ENCODE measurements at places on chromosomes 2 and 18.

GRCh38 chr18:54867131-54867530, 38.9 kb downstream of the RAB27B start:
- DNase-seq: no peak

DNA sequence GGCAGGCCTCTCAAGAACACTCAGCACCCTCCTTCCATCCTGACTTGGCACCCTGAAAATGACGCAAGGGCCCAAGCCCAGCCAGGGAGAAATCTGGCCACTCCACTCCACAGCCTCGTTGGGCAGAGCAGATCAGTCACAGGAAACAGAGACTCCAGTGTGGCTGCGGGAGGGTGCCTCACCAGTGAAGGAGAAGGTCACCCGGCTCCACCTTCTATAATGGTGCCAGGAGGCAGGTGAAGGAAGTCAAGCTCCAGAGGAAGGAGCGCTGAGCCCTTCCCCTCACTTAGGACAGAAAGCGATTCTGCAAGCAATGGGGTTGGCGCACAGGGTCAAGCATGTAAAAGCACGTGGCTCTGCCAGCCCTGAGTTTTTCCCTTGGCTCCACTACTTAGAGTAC, 35.3 kb downstream of the CRACDL start:
- no peak for DNase-seq

DNA sequence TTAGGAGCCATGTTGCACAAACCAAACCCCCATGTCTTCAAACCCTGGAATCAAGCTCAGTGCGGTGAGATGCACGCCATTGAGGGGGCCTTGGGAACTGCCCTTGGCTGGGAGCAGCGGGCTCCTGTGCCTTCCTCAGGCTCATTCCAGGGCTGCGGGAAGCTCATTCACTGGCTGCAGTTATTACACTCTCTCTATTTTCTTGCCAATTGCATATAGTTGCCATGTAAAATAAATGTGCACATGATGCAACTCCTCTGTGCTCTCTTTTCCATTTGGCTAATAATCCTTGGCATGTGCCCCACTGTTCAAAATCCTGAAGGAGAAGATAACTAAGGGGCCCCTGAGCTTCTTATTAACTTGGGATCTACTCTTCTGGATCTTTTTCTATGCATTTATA, 74.7 kb downstream of the KCTD1 start:
- DNase-seq: no peak

GRCh38 chr2:207833251-207833751, 63.6 kb upstream of the FZD5 start:
- DNase-seq: no peak

GRCh38 chr2:2941205-2941604, 436.4 kb downstream of the EIPR1 start:
- peak; percentile 37 for DNase-seq

- DNase-seq: no peak
These were observed 159.9 kb downstream of the ACTR3 start for GRCh38 chr2:114049826-114050225.

GRCh38 chr2:31208240-31208639, 9.1 kb downstream of the CAPN14 start:
- DNase-seq: no peak

DNA sequence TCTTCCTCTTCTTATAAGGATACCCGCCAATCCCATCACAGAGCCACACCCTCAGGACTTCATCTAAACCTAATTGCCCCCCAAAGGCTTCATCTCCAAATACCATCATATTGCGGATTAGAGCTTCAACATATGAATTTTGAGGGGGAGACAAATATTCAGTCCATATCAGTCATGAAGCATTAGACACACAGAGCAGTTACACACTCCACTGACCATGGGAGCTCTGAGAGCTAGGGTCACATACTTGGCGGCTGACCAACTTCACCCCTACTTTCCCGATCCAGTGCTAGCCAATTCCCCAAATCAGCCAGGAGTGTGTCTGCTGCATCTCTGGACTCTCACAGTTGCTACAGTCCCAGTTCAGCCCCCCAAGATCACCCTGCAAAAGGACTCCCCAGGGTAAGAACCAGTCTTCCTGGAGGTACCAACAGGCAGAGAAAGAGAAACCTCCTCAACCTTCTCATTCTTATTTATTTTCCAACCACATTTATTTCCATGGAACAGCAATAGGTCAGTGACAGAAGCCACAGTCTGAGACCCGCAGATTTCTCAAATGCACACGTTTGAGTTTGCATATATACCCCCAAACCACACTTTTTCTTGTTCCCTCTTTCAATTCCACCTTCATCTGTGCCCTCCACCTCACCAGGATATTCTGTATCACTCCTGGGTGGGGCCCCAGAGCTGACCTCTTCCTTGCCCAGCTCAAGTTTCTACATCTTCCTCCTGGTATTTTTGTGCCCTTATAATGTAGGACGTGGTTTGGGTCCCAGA, 33.3 kb downstream of the SPP2 start:
- no peak for DNase-seq

DNA sequence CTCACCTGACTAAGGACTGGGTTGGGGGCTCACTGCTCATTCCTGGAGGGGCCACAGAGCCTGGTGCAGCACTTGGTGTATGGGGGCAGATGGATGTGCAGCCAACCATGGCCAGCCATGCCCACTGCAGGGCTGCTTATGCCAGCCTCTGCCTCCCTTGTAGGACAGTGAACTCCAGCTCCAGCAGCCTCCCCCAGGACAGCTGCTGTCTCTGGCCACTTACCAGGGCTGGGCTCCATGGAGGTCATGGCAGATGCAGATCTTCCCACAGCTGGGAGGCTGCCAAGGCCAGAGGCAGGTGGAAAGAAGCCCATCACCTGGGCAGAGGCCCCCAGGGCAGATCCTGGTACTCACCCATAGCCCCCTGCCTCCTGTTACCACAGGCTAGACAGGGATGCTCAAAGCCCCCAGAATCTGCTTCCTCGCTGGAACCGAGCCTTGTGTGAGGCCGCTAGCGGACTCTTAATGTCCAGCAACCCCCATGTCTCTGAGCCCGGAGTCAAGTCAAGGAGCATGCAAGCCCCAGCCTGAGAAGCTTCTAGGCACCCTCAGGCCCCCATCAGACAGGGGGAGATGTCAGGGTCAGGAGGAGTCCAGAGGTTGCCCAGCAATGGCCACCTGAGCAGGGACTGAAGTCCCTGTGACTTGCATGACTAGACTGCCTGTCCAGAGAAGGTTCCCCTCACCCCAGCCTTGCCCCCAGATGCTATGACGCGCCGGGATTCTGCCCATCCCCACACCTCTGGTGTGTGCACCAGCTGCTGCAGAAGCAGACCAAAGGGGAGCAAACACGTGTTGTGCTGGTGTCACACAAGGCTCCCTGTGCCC, 123.6 kb downstream of the TWIST2 start:
- DNase-seq: no peak

- DNase-seq: no peak
These were observed 82.8 kb upstream of the CDCA7 start for GRCh38 chr2:173271825-173272224.

- no peak for DNase-seq
These were observed 7.7 kb downstream of the SERPINB2 start for GRCh38 chr18:63895190-63895589.

GRCh38 chr2:235168174-235168979, 216.6 kb downstream of the SH3BP4 start:
- DNase-seq: no peak

DNA sequence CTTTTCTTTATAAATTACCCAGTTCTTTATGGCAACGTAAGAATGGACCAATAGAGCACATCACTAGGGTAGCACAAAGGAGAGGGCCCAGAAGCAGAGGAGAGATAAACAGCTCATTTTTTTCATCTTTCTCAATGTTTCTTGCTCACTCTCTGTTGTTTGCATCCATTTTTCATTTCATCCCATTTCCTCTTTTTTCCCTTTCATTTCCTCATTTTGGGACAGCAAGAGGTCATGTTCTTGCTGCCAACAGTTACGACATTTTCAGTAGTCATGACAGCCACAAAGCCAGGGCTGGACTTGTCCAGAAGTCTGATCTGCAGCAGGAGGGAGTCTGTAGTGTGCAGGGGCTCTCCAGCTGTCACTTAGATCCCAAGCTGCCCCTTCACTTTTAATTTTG, 52.7 kb upstream of the CYP1B1 start:
- DNase-seq: no peak

DNA sequence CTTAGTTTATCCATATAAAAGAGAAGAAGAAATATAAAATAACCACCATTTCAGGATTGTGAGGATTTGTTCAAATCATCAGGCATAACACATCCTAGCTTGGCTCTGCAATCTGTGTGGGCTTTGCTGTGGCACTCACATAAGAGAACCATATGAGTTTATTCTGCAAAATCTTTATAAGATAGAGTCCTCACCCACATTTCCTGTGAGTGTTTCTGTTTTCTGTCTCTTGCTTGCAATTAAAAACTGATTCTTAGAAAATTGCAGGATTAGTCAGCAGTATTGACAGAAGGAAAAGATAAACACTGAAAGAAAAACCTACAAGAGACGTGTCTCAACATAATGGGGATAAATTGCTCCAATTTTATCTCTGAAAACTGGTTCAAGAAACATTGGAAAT, 258.5 kb downstream of the RND3 start:
- no peak for DNase-seq

GRCh38 chr2:113940891-113941290, 51.0 kb downstream of the ACTR3 start:
- no peak for DNase-seq

DNA sequence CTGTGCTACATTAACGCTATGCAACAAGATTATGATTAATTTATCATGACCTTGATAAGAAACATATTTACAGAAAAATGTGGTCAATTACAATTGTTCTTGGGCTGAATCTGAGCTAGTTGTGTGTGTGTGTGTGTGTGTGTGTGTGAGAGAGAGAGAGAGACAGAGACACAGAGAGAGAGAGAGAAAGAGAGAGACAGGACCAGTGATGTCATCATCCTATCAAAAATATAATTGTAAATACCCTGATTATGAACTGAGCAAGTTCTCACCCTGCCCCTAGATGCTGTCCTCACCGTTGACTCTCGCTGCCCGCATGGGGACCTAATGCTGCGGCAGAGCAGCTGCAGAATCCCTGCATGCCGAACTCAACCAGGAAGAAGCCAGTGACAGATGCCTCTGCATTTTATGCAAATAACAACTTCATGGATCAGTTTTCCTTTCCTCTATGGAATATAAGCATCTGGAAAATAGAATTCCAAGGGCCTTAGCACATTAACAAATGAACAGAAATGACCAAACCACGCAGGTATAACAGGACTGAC, 512.5 kb downstream of the PLCL1 start:
- DNase-seq: no peak

- no peak for DNase-seq
These were observed 9.9 kb upstream of the YPEL5 start for GRCh38 chr2:30136764-30137444.

DNA sequence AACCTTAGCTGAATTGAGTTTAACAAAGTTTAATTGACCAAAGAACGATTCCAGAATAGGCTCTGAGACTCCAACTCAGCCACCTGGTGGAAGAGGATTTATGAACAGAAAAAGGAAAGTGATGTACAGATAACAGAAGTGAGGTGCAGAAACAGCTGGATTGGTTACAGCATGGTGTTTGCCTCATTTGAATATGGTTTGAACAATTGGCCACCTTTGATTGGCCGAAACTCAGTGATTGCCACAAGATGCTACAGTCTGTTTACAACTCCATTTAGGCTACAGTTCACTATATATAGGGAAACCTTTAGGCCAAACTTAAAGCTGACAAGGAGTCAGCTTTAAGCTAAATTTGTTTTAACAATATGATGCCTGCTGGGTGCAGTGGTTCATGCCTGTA, 28.1 kb upstream of the SLC35G4 start:
- no peak for DNase-seq

- no peak for DNase-seq
These were observed 169.9 kb downstream of the MC4R start for GRCh38 chr18:60202708-60203107.

GRCh38 chr2:8835279-8835678, 2.1 kb downstream of the KIDINS220 start:
- DNase-seq: no peak

- DNase-seq: no peak
These were observed 27.4 kb upstream of the TTC32 start for GRCh38 chr2:19929226-19929625.

DNA sequence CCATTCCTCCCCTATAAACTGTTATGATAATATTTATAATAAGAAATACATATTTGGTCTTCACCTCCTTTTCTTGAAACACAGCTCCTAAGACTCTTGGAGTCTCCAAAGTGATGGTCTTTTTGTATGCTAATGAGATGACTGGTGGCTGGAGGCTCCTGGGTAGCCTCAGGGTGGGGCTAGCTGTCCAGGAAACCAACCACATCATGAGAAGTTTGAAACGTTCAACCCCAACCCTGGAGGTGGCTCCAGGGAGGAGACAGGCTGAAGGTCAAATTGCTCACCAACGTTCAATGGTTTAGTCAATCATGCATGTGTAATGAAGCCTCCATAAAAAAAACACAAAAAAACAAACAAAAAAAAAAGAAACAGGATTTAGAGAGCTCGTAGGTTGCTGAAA, 298.7 kb upstream of the MGAT5 start:
- DNase-seq: no peak

GRCh38 chr2:231687133-231687852, 21.0 kb upstream of the PTMA start:
- DNase-seq: peak; percentile 68

GRCh38 chr2:68316111-68316510, 3.6 kb downstream of the CNRIP1 start:
- no peak for DNase-seq

DNA sequence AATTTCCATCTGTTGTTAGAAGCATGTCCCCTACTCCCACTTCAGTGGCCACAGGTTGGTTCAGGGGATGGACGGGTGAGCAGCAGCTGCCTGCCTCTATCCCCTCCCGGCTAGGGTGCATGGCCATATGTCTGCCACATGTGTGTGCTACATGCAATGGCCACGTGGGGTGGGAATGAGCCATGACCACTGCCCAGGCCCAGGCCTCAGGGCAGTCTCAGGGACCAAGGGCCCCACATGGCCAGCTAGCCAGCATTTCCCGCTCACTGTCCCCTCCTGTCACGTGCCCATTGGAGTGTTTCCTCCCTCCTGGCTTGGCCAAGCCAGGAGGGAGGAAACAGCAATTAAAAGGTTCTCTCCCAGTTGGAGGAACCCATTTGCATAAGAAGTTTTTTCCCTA, 117.1 kb downstream of the KCNS3 start:
- DNase-seq: no peak

DNA sequence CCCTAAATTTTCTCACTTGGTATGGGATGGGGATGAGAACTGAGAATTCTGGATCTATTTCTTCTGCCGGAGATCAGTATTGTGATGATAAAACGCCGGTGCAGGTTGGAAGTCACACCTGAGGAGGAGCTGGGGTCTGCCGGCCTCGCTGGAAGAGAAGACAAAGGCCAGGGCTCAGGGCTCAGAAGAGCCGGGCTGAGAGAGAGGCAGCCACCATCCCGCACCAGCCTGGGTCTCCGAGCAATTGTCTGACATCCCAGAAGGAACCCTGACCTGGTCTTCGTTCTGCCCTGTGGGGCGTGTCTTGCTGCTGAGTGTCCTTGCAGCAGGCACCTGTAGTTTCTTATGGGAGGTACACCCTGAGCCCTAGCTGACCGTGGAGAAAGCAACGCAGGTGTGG, 31.4 kb upstream of the SALL3 start:
- no peak for DNase-seq

DNA sequence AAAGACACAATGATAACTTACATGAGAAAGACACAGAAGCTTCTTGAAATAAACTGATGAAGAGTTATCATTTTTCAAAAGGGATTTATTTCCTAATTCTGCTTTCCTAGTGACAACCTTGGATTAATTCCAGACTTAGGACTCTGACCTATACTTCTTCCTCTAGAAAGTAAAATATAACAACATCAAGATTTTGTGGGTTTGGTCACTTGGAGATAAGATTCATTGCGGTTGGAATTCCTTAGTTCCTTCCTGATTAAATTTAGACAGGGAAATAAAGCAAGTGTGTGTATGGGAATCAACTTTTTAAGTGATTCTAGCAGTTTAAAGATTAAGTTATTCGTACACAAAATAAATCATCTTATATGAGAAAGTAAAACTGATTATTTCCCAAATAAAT, 208.4 kb upstream of the CCDC150 start:
- no peak for DNase-seq
